ENCODE measurements at places on chromosomes 4 and X.

- DNase-seq, result no peak
Observed at GRCh38 chr4:40311811-40312346, 23.3 kb upstream of the CHRNA9 start.

GRCh38 chr4:74109116-74109869 lies 10.3 kb upstream of the CXCL2 start:
- no peak for DNase-seq

- no peak for DNase-seq
Observed at GRCh38 chr4:149754526-149754925, 61.1 kb downstream of the IQCM start.

DNA sequence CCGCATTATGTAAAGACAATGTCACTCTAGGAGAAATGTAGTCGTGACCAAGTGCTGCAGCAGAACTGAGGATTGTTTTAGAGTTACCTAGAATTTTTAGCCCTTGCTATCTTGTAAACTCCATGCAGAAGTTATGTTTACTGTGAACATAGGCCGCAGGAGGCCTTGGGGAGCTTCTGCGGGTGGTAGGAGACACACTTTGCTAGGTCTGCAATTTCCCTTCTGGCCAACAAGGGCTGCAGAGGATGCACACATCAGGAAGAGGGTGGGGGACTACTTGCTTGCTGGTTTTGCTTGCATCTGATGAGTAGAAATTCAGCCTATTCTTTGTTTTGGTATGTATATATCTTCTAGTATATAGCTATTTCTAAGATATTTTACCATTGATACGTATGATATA lies 23.1 kb downstream of the BANK1 start:
- no peak for DNase-seq

DNA sequence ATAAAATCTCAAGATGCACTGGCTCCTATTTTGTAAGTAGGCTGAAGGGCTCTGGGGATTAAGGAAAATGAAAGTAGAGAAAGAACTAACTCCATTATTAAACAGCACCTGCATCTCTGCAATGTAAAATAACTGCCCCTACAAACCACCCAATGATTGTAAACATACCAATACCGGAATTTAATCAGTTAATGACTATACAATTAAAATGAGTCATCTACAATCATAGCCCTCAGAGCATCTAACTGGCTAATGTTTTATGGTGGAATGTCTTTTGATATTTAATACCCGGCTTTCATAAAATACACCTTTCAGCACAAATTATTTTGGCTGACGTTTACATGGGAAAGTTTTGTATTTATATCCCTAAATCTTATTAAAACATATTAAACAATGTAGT lies 142.3 kb downstream of the PAPSS1 start:
- DNase-seq, result no peak

DNA sequence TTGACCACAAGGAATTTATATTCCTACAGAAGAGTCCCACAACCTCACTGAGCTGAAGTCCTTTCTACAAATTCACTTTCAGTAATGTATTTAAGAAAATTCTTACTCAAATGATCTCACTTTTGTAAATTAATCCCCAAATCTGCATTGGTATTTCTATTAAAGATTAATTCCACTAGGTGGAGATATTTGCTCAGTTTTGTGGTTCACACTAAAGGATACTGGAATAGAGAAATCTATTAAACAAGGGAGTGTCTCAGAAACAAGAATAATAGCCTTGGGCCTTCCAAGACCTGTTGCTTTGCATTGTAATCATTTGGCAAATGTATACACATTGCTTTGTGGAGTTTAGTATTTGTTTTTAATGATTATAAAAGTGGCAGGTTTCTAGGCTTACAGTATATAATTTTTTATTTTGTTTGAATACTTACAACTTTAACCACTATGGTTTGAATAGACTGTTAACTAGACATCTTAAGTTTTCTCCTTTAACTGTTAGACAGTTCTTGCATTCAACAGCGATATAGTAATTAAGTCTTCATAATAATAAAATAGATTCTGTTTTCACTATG lies 25.9 kb downstream of the CFAP299 start:
- DNase-seq, result no peak

GRCh38 chr4:139984471-139984870 lies 169.5 kb downstream of the MAML3 start:
- no peak for DNase-seq

GRCh38 chrX:19332983-19333382 lies 10.7 kb upstream of the PDHA1 start:
- no peak for DNase-seq

GRCh38 chr4:83240379-83240875 lies 44.2 kb downstream of the COQ2 start:
- DNase-seq, result no peak

DNA sequence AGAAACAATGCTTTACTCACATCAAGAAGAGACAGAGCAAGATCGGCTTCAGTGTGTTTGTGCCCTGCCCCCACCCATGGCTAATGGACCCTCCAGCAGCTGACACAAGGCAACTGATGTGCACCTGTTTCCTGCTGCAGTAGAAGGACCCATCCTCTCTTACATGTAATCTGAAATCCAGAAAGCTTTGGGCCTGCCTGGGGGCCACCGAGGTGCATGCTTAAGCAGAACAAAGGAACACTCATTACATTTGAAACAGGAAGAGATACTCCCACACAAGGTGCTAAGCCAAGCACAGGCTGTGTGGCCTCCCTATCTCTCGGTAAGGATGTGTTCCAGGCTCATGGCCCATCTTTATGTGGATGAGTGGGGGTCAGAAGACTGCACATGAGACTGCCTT lies 338.0 kb downstream of the SPOCK3 start:
- DNase-seq, result no peak

DNA sequence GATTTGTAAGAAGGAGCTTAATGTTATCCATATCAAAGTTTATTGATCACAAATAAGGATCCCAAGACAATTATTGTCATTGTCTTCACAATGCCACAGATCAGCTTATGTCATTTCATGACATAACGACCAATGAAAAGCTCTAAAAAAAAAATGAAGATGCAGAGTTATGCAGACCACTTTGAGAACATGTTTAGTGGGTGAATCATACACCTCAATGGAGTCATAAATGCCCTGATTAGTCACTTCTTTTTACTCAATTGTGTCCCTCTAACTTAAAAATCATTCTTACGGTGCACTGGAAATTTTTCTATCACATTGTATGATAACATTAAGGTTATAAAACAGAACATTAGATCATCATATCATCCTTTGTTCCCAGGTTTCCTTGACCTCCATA lies 87.6 kb upstream of the GABRG1 start:
- DNase-seq, result no peak

GRCh38 chr4:1717129-1718094 lies 3.7 kb downstream of the TMEM129 start:
- DNase-seq, result no peak

DNA sequence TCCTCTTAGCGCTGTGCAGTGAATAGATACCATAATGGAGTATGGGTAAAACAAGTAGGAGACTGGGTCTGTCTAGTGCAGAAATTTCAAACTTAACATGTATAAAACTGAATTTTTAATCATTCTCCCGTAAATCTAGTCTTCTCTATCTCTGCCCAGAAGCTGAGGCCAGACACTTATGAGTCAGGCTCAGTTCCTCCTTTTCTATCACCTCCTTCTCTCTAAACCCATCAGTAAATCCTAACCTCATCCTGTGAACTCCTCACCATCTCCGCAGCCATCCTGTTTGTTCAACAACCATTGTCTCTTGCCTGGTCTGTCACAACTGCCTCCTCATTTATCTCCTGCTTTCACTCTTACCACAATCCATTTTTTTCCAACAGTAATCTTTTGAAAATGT lies 19.8 kb upstream of the SGMS2 start:
- DNase-seq, result no peak

- DNase-seq, result no peak
Observed at GRCh38 chr4:25290490-25291067, 22.0 kb upstream of the ZCCHC4 start.

DNA sequence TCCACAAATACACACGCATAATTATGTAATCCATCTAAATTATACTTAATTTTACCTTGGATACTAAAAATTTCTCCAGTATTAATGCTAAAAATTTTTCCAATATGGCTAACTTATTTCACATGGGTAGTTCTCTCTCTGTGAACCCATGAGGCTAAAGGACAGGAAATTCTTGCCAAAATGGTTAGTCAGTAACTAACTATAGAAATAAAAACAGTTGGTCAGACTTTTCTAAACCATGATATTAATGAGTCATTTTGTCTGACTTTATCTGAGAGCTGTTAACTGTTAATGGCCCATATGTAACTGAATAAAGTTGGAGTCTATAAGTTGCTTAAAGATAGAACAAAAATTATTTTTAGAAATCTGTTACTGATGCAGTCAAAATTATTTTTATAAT lies 549.4 kb downstream of the TLL1 start:
- no peak for DNase-seq

DNA sequence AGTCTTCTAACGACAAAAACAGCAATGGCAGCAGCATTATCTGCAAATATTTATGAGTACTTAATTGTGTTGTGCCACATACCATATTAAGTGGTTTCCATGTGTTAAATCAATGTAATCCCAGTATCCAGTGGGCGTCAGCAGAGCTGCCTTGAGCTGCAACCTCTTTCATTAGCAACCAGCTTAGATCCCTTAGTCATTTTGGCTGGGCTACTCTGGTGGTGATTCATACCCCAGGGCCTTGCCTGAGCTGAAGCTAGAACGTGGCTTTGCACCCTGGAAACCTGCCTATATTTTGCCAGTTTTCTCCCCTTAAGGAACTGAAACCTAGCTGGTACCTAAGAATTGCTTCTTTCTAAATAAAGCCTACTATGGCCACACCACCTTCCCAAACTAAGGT lies 474.3 kb upstream of the FTHL17 start:
- no peak for DNase-seq

GRCh38 chrX:2468261-2469195 lies 32.2 kb downstream of the DHRSX start:
- DNase-seq, result no peak

DNA sequence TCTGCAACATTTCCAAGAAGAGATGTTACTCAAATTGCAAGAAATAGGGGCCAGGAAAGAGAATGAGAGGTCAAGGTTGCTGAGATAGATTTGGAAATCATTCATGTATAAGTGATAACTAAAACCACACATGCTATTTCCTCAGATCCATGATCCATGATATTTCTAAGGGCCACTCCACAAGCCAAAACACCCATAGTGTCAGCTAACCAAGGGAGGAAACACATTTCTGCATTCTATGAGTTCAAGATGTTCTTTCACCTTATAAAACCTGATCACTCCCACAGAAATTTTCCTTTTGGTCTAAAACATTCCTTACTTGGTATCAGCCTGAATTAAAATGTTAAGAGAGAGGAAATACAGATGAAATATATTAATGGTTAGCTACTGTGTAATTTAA lies 47.2 kb downstream of the TBCK start:
- DNase-seq, result no peak

DNA sequence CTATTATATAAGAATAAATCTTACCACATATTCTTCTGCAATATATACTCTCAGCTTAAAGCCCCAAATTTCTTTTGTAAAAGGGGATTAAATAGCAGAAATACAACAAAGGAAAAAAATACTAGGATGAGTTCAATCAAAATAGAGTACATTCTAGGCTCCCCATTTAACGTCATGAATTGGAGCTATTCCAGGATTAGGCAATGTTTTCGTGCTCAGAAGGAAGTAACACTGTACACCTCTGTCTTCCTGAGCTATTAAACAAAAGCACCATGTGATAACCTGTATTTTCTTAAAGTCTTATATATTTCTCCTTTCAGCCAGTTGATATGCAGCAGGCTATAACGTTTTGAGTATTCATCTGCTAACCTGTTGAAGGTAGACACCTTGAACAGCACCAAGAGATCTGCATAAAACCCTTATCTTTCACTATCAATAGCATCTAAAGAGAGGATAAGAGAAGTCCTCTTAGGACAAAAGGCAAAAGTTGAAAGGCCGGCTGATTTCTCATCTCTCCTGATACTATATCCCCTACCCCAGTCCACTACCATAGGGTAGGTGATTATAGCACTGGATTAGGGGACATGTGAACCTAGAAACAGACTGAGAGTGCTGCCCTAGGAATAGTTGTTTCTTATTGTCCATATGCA lies 31.5 kb downstream of the TEC start:
- no peak for DNase-seq

GRCh38 chrX:42237956-42238355 lies 314.6 kb upstream of the CASK start:
- no peak for DNase-seq

GRCh38 chr4:48557478-48557877 lies 67.4 kb downstream of the ZAR1 start:
- DNase-seq, result no peak

DNA sequence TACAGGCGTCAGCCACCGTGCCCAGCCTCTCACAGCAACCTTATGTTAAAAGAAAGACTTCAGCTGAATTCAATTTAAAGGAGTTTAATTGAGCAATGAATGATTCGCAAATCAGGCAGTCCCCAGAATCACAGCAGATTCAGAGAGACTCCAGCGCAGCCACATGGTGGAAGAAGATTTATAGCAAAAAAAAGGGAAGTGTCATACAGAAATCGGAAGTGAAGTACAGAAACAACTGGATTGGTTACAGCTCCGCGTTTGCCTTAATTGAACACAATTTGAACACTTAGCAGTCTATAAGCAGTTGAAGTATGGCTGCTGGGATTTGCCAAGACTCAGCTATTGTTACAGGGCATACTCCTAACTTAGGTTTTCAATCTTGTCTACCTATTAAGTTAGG lies 19.8 kb downstream of the CENPVL3 start:
- DNase-seq, result no peak

DNA sequence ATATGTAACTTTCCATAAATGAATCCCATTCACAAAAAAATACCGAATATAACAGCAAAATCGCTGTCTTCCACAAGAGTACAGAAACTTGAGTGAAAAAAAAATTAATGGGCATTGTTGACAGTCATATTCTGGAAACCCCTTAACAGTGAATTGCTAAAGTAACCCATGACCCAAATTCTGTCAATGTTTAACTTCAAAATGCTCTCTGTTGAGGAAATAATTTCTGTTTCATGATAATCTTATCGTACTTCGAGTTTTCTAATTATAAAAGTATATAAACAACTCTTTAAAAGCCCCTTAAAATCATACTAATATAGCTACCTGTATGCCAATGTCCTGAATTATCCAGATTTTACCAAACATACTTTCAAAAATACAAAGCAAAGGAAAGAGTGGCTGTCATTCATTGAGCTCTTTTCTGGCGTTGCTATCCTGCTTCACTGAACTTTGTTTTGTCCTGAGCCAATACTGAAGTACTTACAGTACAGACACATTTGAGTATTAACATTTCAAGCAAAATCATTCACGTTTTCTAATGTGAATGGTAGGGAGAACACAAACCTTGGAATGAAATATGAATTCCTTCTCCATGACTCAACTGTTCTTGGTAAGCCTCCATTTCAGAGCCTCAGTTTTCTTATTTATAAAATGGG lies 2.4 kb downstream of the XAGE3 start:
- no peak for DNase-seq

- DNase-seq, result no peak
Observed at GRCh38 chr4:89160806-89161205, 49.5 kb downstream of the TIGD2 start.

DNA sequence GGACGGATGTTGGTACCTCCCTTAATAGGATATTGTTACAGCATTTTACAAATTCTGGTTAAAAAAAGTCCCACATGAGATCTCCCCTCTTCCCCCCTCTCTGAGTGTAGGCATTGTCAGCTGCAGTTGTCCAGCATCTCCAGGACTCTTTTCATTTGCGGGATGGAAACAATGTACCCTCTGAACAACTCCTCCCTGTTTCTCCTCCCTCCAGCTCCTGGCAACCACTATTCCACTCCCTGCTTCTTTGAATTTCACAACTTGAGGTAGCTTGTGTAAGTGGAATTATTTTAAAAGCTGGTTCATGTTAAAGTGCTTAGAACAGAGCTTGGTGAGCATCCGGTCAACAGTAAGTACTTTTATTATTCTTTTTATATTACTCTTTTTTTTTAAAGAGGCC lies 69.8 kb downstream of the TBL1X start:
- DNase-seq, result no peak
